Kidney tubule cell (primary cell): ENCODE measurements at places on chromosomes 7 and 10.

DNA sequence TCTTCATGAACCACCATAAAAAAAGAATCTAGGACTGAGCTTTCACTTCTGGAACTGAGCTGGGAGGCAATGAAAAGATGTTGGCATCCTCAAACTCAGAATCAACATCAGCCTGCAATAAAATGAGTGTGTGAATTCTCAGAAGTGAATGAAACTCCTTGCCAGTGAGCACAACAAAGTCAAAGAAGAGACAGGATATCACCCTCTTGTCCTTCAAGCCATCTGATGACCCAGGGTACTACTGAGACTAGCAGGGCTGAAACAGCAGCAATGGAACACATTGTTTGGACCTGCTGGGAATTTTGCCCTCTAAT, 13.0 kb downstream of the SLC25A13 start:
- no peak for DNase-seq

DNA sequence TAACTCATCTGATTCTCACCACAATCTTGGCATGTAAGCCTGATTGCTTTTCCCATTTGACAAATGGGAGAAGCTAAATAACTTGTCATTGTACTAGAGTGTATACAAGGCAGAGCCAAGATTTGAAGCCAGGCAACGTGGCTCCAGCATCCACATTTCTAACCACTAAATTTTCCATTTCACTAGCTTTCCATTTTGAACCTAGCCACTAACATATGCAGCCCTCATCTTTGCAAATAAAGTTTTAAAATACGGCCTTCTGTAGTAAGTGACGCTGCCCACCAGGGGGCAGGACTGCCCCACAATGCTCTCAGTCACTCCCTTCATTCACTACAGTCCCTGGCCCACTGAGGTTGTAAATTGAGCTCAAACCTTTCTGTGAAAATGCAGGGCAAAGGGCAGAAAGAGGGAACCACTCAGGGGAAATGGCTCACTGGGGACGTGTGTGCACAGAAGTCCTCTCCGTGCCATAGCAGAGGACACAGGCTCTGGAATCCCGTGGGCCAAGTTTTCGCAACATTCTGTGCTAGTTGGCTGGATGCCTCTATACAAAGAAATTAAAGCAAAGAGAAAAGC, 315.7 kb downstream of the TNS3 start:
- peak; percentile 83 for DNase-seq

DNA sequence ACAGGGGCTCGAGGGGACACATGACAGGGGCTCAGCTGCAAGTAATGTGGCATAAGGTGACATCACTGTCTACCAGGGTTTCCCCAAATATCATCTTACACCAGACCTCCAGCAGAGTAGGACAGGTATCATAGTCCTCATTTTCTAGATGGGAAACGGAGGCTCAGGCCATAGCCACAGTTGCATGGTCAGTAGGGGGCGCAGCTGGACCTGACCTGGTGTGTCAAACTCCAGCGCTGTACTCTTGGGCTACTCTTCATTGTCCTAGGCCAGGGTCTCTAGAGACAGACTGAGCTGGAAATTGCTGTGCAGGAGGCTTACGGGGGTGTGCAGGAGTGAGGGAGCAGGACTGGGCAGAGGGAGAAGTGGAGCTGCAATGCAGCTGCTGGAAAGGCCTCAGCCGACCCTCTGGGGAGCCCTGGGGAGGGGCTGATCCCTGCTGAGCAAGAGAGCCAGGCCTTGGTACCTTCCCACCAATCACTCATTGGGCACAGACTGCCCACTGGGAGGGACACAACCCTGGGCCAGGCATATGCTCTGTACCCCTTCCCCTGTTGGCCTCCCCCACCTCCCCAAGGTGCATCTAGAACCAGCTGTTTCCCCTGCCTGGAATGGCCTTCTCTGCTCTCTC, 89.9 kb downstream of the CDH23 start:
- peak; percentile 28 for DNase-seq

DNA sequence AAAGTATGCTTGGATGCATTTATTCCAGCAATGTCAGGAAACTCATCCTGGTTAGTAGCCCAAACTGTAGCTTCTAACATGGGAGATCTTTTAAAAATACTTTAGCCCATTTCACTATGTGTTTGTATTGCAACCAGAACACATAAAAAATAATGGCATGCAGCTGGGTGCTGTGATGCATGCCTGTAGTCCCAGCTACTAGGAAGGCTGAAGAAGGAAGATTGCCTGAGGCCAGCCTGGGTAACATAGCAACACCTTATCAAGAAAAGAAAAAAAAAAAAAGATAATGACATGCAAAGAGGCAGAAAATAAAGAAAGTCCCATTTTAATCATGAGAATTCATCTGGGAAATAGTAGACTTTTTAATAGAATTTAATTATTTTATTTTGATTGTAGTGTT, 517.0 kb upstream of the TEX47 start:
- no peak for DNase-seq

DNA sequence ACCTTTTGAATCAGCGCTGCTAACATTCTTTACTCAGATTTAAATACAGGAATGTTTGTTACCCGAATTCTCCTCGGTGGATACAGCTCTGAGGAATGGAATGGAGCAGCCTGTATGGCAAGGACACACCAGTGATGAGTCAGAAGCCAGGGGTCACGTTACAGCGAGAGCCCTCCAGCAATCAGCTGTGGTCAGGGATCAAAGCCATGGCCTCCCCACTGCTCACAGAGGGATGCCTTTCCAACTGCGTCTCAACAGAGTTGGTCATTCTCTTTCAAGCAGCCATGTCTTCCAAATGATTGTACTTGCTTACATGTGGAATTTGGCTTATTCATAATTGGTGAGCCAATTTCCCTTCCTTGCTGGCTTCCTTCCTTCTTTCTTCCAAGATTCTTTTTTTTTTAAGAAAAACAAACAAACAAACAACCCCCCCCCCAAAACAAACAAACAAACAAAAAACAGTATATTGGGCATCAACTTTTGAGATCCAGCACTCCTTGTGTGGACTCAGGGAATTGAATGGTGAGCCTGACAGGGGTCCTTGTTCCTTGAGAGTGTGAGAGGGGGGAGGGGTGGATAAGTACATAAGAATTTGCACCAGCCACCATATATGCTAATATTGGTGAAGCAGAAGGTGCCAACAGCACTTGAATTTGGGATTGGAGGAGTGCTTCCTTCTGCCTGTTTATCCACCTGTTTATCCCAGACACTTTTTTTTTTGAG, 100.2 kb downstream of the ATXN7L1 start:
- DNase-seq: peak; percentile 90

- no peak for DNase-seq
These were observed 26.0 kb downstream of the WDR86 start for GRCh38 chr7:151383638-151384351.

GRCh38 chr7:116423499-116423898, 76.0 kb upstream of the CAV2 start:
- no peak for DNase-seq

DNA sequence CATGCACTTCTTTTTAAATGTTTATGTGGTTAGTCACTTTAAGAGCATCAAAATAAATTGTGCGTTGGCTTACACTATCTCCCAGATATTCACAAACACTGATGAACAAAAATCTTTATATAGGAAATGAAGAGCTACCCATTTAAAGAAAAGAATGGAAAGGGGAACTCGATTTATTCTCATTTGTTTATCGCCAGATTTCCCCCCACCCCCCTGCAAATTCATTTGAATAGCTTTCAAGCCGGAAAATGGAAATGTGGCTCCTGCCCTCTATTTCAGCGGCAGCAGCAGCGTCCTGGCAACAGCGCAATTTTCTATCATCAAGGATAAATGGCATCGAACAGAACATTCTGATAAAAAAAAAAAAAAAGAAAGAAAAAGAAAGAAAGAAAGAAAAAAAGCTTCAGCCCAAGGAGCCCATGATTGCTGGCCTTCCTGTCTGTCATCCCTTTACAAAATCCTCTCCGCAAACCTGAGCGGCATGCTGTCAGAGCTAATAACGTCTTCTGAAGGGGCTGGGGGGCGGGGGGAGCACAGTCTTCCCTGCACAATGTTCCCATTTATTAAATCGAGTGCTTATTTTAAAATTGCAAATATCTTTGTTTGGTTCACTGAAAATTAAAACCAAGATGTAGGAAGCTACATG, 13.7 kb upstream of the DLX6 start:
- no peak for DNase-seq

DNA sequence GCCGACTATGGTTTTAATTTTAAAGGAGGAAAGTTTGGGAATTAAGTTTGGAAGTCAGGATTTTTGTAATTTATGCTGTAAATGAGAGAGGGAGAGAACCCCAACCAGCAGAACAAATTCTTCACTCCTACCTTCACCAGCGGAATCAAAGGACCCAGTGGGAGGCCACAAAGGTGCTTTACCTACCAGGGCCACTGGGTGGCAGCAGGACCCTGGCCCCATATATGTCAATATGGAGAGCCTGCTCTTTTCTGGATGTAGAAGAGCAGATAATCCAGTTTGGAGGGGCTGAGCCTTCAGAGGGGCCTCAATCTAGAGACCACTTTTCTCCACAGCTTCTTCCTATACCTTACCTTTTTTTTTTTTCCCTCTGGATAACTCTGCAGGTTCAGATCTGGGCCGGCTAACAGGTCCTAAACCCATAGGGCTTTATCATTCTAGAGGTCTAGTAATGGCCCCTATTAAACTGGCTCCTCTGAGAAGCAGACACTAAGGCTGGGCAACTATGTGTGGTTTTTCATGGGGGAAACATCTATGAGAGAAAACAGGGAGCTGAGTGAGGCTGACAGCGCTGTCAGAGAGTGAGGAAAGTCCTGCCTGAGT, 8.5 kb upstream of the SCD start:
- DNase-seq: peak; percentile 69

DNA sequence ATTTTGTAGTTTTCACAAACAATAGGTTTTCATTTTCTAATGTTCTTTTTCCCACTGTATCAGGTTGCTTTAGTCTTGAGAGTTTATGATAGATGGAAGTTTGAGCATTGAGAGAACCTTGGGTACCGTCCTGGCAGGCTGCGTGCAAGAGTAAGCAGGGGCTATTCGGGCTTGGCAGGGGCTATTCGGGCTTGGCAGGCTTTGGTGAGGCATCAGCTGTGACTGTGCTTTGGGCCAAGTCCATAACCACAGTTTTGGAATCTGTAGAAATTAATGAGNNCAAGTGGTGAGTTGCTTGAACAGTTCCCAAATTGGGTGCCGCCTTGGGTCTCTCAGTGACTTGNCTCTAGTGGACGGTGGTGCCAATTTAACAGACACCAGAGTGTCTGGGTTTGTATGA, 424.6 kb downstream of the PAXIP1 start:
- peak; percentile 4 for DNase-seq

GRCh38 chr10:132148261-132149251, 38.2 kb upstream of the DPYSL4 start:
- no peak for DNase-seq

- no peak for DNase-seq
These were observed 4.5 kb upstream of the BHLHA15 start for GRCh38 chr7:98206451-98207330.

- peak; percentile 46 for DNase-seq
These were observed 200.3 kb upstream of the LYZL2 start for GRCh38 chr10:30829901-30830300.

DNA sequence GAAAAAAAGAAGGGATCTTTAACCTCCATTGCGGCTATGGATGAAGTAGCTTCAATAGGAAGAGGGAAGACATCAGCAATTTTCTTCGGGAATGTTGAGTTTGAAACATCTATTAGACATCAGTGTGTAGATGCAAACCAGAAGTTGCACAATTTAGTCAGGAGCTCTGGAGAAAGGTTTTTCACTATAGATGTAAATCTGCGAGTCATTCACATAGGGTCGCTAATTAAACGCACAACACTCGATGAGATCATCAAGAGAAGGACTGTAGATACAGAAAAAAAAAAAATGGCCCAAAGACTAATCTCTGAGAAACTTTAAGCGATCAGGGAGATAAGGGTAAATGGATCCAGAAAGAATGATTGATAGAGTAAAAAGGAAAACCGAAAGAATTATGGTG, 61.7 kb upstream of the TES start:
- DNase-seq: no peak

DNA sequence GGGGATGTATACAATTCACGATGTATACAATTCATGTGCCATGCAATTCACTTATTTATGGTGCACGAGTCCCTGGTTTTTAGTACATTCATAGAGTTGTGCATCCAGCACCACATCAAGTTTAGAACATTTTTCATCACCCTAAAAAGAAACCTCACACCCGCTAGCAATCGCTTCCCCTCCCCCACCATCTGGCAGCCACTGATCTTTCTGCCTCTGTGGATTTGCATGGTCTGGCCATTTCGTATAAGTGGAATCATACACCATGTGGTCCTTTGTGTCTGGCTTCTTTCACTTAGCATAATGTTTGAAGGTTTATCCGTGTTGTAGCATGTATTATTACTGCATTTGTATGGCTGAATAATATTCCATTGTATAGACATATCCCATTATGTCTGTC, 52.1 kb downstream of the PRF1 start:
- DNase-seq: no peak

DNA sequence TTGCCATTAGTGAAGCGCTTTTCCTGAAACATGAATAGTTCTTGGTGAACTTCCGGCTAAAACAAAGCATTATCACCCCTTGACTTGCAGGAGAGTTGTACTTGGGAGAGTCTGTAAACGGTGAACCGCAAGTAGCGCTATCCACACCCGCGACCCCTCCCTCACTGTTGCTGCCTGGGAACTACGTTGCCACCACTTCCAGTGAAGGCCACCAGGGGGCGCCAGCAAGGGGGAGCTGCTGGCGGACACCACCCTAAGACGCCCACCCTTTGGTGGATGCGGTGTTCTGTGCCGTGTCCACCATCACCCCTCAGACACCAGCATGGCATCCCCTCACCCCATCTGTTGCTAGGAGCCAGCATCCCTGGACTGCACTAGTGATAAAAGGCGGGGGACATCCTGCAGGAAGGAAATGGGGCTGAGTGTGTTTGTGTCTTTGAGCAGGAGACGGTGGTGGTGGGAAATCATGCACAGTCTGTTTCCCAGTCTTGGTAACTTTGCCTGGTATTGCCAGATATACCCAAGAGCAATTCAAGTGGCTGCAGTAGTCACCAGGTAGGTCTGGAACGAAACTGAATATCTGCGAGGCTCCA, 298.2 kb downstream of the FRMD4A start:
- DNase-seq: no peak

- DNase-seq: no peak
These were observed 41.8 kb upstream of the COL1A2 start for GRCh38 chr7:94352887-94353286.

DNA sequence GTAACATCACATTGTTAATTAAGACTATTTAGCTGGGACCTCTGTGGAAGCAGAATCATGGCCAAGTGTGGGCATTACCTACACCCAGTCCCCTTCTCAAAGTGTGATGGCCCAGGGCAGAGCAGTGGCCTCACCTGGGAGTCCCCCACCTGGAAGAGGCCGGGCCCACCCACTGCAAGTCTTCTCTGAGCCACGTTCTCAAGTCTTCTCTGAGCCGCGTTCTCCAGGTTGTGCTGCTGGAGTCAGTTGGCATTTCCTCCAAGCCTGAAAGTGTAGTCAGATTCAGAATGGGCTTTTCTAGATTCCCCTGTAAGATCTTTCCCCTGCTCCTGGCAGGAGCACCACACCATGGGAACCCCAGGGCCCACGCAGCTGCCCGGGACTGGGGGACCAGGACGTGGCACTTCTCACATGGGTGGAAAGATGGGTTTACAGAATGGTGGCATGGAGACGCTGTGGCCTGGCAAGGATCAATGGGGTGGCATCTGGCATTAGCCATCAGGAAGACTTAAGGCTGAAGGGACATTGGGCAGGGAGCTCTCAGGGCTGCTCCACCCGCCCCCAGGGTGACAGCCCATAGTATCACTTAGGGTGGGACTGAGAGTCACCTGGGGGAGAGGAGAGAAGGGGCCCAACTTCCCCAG, 68.0 kb downstream of the MKI67 start:
- no peak for DNase-seq
